ENCODE measurements at places on chromosomes 6 and 20. TPM values are rescaled to one million over a fixed set of nuclear protein-coding genes. Genes with fewer than 3 reads are reported as not detected.

RSPH9 gene
- total RNA-seq: 0.97 TPM

RAB44 gene
- 0.32 TPM for total RNA-seq

NPEPL1 gene
- 23.3 TPM for total RNA-seq

MUC22 gene
- total RNA-seq: not detected

CHRNA4 gene
- total RNA-seq: not detected

ADGB gene
- not detected for total RNA-seq

TSBP1 gene
- not detected for total RNA-seq

TNXB gene
- total RNA-seq: 41.5 TPM

BPI gene
- total RNA-seq: not detected

SNAP91 gene
- 0.36 TPM for total RNA-seq

SNX5 gene
- total RNA-seq: 50.5 TPM

DEK gene
- total RNA-seq: 37.7 TPM

HSPA12B gene
- total RNA-seq: 1.1 TPM

KCNB1 gene
- 0.18 TPM for total RNA-seq

NRN1 gene
- total RNA-seq: not detected

APOBEC2 gene
- not detected for total RNA-seq

PHACTR1 gene
- under 0.01 TPM for total RNA-seq

TNF gene
- 0.54 TPM for total RNA-seq

WASF1 gene
- total RNA-seq: 37.9 TPM

TMEM74B gene
- 1.1 TPM for total RNA-seq

GGTLC1 gene
- total RNA-seq: not detected

BCAS4 gene
- total RNA-seq: 12.5 TPM

PRDM13 gene
- not detected for total RNA-seq

IL17A gene
- not detected for total RNA-seq

KHDRBS2 gene
- not detected for total RNA-seq

HLA-DOB gene
- total RNA-seq: 0.36 TPM

SEL1L2 gene
- not detected for total RNA-seq

COX4I2 gene
- total RNA-seq: not detected

OPN5 gene
- not detected for total RNA-seq

NKAPL gene
- total RNA-seq: 0.36 TPM

GSTA3 gene
- total RNA-seq: not detected

FAM83C gene
- total RNA-seq: not detected

TUBB2B gene
- total RNA-seq: 6.3 TPM

MYLK4 gene
- total RNA-seq: 0.97 TPM

RAET1G gene
- total RNA-seq: not detected

ID4 gene
- 27.7 TPM for total RNA-seq

TTBK1 gene
- not detected for total RNA-seq

CCN5 gene
- 5.8 TPM for total RNA-seq

ACTL10 gene
- total RNA-seq: 2.4 TPM

ZC3H12D gene
- 1.6 TPM for total RNA-seq

PRKN gene
- total RNA-seq: 1.1 TPM

COQ3 gene
- total RNA-seq: 3.4 TPM

PRDM1 gene
- total RNA-seq: under 0.01 TPM

DEFB132 gene
- total RNA-seq: not detected

IMPG1 gene
- not detected for total RNA-seq

RNF144B gene
- 3.2 TPM for total RNA-seq

HTR1E gene
- total RNA-seq: not detected

COL9A3 gene
- total RNA-seq: 22.5 TPM

NNAT gene
- 0.32 TPM for total RNA-seq

LY6G6C gene
- total RNA-seq: not detected

TOP1 gene
- total RNA-seq: 15.3 TPM

CLVS2 gene
- not detected for total RNA-seq

ZKSCAN3 gene
- 2.2 TPM for total RNA-seq

GSTA2 gene
- not detected for total RNA-seq

TRIM31 gene
- total RNA-seq: not detected
